Daoy (cell line): ENCODE measurements at places on chromosomes 4 and X. TPM values are rescaled to one million over a fixed set of nuclear protein-coding genes. Genes with fewer than 3 reads are reported as not detected.

FGB gene
- total RNA-seq, result not detected in 2 replicates

HEPH gene
- total RNA-seq, result 0.09 TPM in 1 of 2 replicates, not detected in the other

GRCh38 chr4:48489683-48490011 is 405 bp upstream of the ZAR1 start:
- DNase-seq, result no peak

- peak; percentile 79 for DNase-seq
Measured at GRCh38 chr4:8589823-8590545, 2.6 kb upstream of the CPZ start.

DNA sequence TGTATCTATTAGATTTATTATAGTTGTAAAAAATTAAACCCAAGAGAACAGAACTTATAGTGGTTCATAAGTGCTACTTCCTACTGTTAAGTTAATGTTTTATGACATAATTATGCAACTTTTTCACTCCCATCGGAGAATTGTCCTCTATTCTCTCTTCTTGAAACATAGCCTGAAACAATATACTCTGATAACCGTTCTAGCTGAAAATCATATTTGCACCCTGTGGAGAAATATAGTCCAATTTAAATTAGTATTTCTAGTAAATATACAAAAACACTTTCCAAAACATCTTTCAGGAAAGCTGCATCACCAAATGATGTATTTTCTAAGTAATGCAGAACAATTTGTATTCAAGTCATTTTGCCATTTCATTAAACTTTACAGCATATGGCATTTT is 586.4 kb downstream of the PRR32 start:
- DNase-seq, result no peak

FAM47A gene
- total RNA-seq, result not detected in 2 replicates

DNA sequence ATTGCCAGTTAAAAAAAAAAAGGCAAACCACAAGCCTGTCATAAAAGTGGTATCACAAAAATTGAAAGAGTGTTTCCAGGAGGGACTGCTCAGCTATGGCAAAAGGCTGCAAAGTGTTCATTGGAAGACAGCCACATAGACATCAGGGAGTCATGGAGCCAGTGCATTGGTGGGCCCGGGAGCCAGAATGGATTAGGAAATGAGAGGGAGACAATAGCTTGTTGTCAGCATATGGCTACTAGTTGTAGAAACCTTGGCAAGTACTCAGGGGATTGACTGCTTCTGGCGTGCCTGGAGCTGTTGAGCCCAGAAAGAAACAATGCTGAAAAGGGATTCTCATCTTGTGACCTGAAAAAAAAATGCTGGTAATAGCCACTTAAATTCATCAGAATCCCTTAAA is 5.0 kb downstream of the GAR1 start:
- no peak for DNase-seq

GRCh38 chr4:152028131-152028530 is 267.3 kb upstream of the GATB start:
- DNase-seq, result no peak

LONRF3 gene
- total RNA-seq, result 2.2 TPM in 2 replicates

- no peak for DNase-seq
Measured at GRCh38 chr4:124279741-124280140, 432.8 kb downstream of the ANKRD50 start.
